Activated CD8-positive, alpha-beta memory T cell treated with anti-CD3 and anti-CD28 coated beads, Interleukin-2, amount 50 U/mL, for 4 hours (primary cell): ENCODE measurements at places on chromosomes 3 and 15.

DNA sequence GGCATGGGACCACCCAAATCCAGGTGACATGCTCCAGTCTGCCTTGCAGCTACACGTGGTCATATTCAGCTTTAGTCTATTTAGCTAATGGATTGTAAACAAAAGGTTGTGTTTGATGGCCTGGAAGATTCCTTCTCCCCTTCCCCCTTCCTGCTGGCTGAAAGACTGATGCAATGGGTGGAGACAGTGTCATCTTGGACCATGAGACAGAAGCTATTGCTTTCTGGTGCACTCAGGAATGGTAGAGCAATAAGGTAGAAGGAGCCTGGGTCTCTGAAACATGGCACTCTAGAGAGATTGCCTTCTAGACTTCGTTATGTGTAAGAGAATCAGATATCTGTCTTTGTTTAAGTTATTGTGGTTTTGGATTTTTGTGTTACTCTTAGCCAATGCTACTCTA is 25.7 kb upstream of the PTX3 start:
- no peak for DNase-seq

DNA sequence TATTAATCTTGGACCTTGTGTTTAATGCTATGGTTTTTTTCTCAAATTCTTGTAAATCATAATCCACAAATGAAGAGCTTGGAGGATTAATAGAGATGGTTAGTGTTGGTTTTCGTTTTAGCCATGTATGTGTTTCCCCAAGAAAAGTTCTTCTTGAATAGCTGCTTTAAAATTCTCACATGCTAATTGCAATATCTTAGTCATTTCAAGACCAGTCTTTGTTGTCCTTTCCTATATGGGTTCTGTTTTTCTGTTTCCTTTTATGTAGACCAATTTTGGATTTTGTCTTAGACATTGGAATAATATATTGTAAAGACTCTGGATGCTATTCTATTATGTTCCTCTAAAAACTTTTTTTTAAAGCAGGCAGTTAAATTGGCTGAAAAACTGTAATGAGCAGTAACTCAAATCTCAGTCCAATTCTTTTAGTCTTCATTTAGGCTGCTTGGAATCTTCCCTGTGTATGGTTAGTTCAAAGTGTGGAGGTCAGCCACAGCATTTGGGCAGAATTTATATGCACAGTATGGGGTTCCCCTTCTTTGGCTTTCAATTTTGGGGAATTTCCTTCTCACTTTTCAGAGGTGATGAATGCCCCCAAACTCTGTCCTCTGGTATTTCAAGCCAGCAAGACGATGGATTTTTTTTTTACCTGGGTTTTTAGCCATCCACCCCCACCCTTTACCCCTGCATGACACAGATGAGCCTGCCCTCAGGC is 39.1 kb upstream of the DNAJC13 start:
- DNase-seq, result no peak

DNA sequence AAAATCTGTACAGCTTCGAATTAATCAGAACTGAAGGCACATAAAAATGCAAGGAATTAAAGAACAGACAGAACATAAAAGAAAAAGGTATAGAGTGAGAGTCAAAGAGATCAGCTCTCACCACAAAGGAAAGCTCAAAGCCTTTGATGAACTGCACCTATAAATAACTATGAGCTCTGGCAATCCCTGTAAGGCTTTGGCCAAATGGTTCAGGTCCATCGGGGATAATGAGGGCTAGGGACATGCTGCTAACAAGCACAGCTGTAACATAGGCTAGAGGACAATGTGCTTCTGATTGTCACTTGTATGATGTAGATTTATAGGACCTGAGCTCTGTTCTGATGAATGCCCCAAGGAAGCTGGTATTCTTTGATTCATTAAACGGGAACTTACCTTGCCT is 113.9 kb upstream of the MRPL3 start:
- no peak for DNase-seq

DNA sequence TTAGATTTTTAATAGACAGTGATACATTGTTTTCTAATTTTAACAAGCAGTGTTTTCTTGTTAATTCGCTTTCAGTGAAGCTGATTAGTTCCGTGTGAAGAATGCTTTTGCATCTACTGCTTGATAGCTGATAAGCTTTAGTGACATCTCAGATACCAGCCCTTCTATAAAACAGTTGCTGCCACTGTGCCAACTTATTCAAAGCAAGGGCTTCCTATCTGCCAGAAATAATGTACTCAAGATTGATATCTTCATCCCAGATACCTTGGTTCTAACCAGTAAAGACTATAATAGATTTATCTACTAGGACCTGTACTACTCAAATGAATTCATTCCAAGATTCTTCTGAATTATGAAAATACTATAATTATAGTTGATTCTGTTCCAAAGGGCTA is 30.4 kb downstream of the RARB start:
- no peak for DNase-seq

DNA sequence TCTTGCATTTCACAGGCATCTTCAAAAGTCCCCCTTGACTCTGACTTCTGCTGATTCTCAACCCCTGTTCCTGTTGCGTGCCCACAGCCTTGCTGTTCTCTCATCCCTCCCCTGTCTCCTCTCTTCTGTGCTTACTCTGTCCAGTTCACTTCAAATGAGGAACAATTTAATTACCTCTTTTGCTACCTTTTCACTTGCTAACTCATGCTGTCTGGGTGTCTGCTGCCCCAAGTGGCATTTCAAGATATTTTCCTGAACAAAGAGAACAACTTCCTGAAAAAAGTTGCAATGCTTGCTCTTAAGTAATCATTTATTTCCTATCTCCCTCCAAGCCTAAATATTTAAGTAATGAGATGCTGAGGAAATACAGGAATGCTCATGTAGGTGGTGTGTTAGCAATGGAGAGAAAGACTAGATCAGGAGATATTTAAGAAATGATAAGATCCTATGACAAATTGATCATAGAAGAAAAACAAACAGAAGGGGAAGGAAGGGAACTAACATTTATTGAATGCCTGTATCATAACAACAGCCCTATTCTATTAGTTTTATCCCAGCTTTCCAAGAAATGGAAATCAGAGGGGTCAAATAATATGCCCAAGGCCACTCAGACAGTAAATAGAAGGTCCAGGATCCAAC is 42.2 kb downstream of the SV2B start:
- no peak for DNase-seq
